GM12878 (cell line): ENCODE measurements at places on chromosomes 3 and 15.

GRCh38 chr3:150348500-150348899 is 59.6 kb upstream of the TSC22D2 start:
- no peak for DNase-seq

DNA sequence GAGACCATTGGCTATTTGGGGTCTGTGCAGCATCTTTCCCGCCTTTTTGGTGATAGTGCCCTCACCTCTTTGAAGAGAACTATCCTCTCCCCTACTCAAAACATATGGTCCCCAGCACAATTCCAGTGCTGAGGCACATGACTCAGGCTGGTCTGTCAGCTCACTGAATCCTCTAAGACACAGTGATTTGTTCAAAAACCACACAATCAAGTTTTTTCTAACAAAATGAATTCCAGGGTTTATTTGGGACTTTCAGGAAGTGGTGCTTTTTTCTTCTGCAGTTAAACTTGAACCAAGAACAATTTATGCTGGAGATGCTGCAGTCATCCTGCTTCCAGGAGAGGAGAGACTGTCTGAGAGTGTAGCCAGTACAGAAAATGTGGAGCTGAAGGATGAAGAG is 142.5 kb upstream of the LMCD1 start:
- no peak for DNase-seq

DNA sequence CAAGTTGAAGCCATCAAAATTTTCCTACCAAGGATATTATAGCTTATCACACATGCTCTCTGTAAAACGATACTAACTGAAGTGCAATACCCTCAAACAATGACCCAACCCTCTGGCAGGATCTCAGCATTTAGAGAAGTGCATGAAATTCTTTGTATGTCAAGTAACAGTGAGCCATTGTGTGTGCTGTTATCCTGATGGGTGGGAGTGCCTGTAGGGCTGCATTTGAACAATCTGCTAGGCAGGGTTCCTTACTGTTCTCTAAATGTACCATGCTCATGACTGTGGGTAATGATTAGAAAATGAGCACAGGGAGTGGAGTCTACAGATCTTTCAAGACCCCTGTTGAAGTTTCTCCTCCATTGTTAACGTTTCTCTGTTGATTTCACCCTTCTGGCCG is 398.1 kb downstream of the NSUN3 start:
- DNase-seq, result no peak

GRCh38 chr3:164332831-164333802 is 745.2 kb downstream of the SI start:
- DNase-seq, result no peak

GRCh38 chr3:69815970-69816369 is 76.7 kb downstream of the MITF start:
- no peak for DNase-seq

GRCh38 chr15:89118481-89118989 is 30.3 kb downstream of the ABHD2 start:
- no peak for DNase-seq

- no peak for DNase-seq
Measured at GRCh38 chr3:10520072-10520471, 14.7 kb upstream of the ATP2B2 start.

GRCh38 chr15:44325568-44325967 is 37.0 kb downstream of the GOLM2 start:
- DNase-seq, result no peak

DNA sequence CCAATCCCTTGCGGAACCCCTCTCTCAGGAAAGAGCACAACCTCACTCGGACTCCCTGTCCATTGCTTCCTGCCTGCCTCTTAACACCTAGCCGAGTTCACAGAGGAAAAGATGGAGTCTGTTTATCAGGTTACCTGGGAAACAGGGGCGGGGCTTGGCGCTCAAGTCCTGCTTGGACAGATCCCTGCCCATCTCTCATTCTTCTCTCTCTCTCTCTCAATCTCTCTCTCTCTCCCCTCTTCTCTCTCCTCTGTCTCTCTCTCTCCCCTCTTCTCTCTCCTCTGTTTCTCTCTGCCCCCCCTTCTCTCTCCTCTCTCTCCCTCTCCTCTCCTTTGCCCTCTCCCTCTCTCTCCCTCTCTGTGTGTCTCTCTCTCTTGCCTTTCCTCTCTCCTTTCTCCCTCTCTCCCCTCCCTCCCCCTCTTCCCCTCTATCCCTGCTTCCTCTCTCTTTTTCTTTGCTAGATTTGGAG is at the start of gene EFHB:
Gene EFHB, minus strand, starts transcription at position 120 of the 469 bp plus-strand sequence. CDS start 199 bp downstream, outside the sequence.
- no peak for DNase-seq

- DNase-seq, result no peak
Measured at GRCh38 chr3:15496341-15496664, 25.2 kb downstream of the COLQ start.

DNA sequence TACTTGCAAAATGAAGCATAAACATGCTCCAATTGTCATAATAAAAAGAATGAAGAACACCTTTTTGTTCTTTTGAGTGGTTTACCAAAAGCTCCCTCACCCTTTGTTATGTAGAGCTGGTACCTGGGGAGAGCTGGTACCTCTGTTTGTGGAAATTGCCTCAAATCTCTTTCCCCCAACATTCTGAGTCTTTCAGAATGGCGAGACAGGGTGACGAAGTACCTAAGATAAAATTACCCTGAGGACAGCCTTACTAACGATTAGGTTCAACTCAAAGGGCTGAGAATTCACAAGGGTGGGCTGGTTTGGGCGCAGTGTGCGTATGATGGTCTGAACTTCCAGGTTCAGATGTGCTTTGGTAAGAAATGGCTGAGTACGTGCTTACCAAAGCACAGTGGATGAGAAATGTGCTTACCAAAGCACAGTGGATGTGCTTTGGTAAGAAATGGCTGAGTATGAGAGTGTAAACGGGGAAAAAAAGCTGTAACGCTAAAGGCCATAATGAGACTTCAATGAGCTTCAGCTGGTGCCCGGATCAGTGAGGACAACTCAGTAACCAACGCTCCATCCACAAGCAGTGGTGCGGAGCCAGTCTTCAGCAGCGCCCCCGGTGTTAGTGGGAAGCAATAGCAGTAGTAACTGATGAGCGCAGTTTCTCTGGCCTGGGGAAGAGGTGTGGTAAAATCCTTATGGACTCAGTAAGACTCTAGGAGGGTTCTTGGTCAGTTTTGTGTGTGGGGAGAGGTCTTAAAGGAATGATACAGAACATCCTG is 72.3 kb upstream of the LRIG1 start:
- no peak for DNase-seq

DNA sequence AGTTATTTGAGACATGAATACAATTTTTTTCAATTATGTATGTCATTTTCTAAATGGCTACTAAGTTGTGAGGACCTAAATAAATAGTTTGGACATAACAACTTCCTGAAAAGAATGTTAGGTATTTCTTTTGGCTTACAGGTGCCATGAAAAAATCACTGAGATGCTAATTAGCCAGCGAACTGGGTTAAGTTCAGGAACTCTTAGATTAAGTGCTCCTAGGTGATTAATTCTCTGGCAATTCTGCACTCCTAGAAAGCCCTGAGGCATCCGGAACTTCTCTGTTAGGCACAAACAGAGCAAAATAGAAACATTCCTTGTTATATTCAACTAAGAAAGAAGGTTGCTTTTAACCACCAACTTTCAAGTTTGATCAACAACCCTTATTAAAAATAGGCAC is 192.3 kb downstream of the STAG1 start:
- DNase-seq, result no peak
